ENCODE measurements at places on chromosomes 16 and 17. TPM values are rescaled to one million over a fixed set of nuclear protein-coding genes. Genes with fewer than 3 reads are reported as not detected.

The CDH5 gene
- not detected for total RNA-seq

DNA sequence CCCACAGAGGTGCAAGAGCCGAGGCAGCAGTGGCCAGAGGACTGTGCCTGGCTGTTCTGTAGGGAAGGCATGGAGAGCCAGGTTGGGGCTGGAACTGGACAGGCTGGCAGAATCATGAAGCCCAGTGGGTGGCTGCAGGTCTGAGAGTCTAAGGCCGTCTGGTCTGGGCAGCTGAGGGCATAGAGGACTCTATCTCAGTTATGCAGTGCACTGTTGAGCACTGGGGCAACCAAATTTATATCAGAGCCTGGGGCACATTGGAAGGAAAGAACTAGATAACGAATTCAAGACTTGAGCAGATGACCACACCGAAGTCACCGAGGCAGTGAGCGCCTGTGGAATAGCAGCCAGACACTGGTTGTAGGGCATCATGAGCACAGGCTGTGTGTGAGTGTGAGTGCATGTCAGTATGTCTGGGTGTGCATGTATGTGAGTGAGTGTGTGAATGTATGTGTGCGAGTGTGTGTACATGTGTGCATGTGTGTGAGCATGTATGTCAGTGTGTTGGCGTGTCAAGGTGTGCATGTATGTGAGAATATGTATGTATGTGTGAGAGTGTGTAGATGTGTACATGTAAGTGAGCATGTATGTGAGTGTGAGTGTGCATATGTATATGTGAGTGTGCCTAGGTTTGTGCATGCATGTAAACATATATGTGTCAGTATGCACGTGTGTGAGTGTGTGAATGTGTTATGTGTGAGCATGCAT lies 37.0 kb downstream of the RGS9 start:
- H3K27ac ChIP-seq: no peak overlapping the region
- no peak overlapping the region for H3K4me3 ChIP-seq
- H3K36me3 ChIP-seq: no peaks in the 10 kb centered on the region
- H3K27me3 ChIP-seq: no peaks in the 10 kb centered on the region
- no peak for DNase-seq
- peaks cover 15% of the 10 kb centered on the region for H3K4me1 ChIP-seq

DNA sequence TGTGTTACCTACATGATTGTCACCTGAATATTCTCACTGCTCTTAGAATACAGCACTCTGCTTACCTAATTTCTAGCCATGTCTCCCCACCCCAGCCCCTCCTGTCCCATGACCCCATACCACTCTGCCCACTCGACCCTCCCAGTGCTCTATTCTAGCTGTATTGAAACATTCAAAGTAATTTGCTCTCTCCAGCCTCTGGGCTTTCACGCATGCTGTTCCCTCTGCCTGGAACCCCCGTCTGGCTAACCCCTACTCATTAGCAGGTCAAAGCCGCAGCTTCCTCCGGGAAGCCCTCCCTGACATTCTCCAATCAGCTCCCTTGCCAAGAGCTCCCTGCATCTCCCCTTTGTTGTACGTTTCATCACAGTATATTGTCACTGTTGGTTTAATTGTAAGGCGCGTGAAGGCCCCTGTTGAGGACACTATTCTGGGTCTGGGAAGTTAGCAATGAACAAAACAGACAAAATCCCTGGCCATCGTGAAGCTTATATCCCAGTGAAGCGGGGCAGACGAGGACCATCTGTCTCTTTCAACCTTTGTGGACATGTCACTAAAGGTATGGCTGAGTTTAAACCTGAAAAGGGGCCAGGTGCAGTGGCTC lies 72.3 kb upstream of the LHX1 start:
- H3K4me1 ChIP-seq: no peaks in the 10 kb centered on the region
- H3K27me3 ChIP-seq: no peaks in the 10 kb centered on the region
- no peak overlapping the region for H3K27ac ChIP-seq
- H3K36me3 ChIP-seq: no peaks in the 10 kb centered on the region
- H3K4me3 ChIP-seq: no peak overlapping the region

DNA sequence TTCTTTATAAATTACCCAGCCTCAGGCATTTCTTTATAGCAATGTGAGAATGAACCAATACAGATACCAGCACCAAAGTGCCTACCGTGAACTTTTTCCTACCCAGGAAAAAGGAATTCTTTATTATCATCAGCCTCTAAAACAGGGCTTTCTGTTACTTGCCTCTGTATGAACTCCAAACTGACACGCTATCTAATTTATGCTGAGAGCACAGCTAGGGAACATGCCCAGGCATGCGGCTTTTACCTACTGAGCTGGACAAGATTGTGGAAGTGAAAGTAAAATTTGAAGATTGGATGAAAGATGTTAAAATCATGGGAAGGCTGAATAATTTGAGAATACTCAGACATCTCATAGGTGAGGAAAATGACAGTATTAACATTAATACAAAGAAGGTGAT lies 24.4 kb upstream of the ADCY9 start:
- no peak overlapping the region for H3K27ac ChIP-seq
- H3K4me3 ChIP-seq: no peak overlapping the region
- DNase-seq: no peak
- peaks cover 2% of the 10 kb centered on the region for H3K27me3 ChIP-seq

GRCh38 chr16:28261942-28262341 lies 30.4 kb upstream of the SBK1 start:
- H3K4me1 ChIP-seq: peaks cover 7% of the 10 kb centered on the region
- H3K36me3 ChIP-seq: no peaks in the 10 kb centered on the region
- DNase-seq: no peak
- no peak overlapping the region for H3K4me3 ChIP-seq
- H3K27me3 ChIP-seq: peaks cover 4% of the 10 kb centered on the region

DNA sequence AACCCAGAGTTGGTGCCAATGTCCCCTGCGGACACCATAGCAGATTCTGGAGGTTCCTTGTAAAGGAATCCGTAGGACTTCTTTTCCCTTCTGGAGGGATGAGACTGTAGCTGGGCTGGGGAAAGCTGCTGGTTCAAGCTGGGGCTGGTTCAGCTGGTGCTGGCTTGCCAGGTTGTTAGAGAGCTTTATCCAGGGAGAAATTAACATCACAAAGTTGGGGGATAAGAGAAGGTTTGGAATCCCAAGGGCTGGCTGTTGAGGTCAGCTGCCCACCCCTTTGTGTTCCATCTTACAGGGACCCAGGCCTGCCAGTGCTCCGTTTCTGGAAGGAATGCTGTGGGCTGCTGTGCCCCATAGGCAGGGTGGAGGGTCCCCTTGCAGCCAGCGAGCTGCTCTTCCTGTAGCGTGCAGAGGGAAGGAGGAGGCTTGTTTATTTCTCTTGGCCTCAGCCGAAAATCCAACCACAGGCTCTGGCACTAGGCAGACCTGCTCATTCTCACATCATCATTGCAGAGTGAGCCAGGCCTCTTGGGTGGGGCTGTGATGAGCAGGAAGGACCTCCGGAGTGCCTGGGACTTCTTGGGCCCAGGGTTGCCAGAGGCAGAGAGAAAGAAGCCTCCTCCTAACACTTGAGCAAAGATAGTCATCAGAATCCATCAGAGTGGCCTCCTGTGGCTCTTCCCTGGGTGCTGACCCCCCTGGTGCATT lies 251.1 kb downstream of the SEC14L1 start:
- DNase-seq: no peak
- H3K36me3 ChIP-seq: no peaks in the 10 kb centered on the region
- H3K27ac ChIP-seq: peak overlapping the region; percentile 18
- peaks cover 64% of the 10 kb centered on the region for H3K4me1 ChIP-seq

The OR3A2 gene
- 0.59 TPM for total RNA-seq

The ZDHHC1 gene
- not detected for total RNA-seq

DNA sequence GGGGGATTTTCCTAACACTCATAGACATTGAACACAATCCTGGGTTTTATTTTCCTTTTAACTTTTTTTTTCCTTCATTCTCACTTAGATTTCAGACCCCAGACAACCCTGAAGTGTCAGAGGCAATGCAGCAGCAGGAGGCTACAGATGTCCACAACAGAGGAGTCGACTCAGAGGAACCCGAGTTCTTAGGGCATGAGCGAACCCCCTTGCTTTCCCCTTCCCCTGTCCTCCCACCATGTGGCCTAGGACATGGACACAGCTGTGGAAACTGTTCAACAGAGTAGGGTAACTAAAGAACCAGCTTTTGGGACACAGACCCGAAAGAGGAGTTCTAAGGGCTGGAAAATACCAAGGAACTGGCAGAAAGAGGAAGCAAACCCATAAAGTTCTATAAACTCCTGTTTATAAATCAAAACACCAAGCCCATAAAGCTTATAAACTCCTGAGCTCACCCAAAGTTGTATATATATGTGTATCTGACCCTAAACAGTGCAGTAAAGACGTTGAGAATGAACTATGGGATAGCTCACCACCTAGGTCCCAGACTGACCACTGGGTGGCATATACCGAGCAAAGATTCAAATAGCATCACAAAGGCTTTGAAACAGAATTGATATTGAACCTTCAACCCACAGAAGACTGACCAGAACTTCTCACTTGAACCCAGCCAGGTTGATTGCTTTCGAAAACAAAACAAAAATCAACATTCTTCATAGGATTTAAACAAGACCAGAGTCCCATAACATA lies 33.9 kb downstream of the CMTM4 start:
- no peaks in the 10 kb centered on the region for H3K4me1 ChIP-seq
- H3K4me3 ChIP-seq: no peak overlapping the region
- peaks cover 2% of the 10 kb centered on the region for H3K27me3 ChIP-seq
- DNase-seq: no peak
- H3K27ac ChIP-seq: no peak overlapping the region

GRCh38 chr17:63847525-63848249 lies 5.2 kb upstream of the SMARCD2 start:
- H3K27me3 ChIP-seq: no peaks in the 10 kb centered on the region
- no peaks in the 10 kb centered on the region for H3K36me3 ChIP-seq
- H3K4me3 ChIP-seq: no peak overlapping the region
- DNase-seq: no peak

The ESRP2 gene
- not detected for total RNA-seq

- peaks cover 14% of the 10 kb centered on the region for H3K4me1 ChIP-seq
- peak overlapping the region; percentile 82 for H3K4me3 ChIP-seq
- DNase-seq: no peak
- no peaks in the 10 kb centered on the region for H3K27me3 ChIP-seq
- H3K27ac ChIP-seq: no peak overlapping the region
These were observed 248.6 kb downstream of the FTO start for GRCh38 chr16:53952215-53953208.

The KCNJ16 gene
- not detected for total RNA-seq

DNA sequence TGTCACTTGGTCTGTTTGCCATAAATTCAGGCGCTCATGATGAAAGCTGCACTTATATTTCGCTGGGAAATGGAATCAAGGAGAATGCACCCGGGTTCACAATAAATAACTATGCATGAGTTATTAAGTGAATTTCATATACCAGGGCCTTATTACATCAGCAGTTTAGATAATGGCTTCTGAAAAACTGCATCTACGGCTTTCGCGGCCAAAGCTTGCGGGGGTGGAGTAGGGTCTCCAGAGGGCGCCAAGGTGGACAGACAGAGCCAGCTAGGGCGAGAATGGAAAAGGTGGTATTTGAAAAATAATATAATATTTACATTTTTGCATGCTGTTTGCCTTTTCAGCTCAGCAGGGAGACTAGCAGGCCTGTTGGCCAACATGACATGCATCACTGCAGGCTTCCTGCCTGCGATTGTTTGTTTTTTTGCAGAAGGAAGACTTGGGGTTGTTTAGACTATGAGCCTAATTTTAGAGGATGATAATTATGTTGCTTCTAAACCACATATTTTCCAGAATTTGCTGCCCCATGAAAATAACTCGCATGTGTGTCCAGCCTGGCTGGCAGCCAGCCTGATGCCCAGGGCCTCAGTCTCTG lies 173.8 kb upstream of the IRX3 start:
- H3K4me3 ChIP-seq: no peak overlapping the region
- no peaks in the 10 kb centered on the region for H3K36me3 ChIP-seq
- H3K4me1 ChIP-seq: no peaks in the 10 kb centered on the region
- no peak for DNase-seq
- no peaks in the 10 kb centered on the region for H3K27me3 ChIP-seq
- no peak overlapping the region for H3K27ac ChIP-seq

DNA sequence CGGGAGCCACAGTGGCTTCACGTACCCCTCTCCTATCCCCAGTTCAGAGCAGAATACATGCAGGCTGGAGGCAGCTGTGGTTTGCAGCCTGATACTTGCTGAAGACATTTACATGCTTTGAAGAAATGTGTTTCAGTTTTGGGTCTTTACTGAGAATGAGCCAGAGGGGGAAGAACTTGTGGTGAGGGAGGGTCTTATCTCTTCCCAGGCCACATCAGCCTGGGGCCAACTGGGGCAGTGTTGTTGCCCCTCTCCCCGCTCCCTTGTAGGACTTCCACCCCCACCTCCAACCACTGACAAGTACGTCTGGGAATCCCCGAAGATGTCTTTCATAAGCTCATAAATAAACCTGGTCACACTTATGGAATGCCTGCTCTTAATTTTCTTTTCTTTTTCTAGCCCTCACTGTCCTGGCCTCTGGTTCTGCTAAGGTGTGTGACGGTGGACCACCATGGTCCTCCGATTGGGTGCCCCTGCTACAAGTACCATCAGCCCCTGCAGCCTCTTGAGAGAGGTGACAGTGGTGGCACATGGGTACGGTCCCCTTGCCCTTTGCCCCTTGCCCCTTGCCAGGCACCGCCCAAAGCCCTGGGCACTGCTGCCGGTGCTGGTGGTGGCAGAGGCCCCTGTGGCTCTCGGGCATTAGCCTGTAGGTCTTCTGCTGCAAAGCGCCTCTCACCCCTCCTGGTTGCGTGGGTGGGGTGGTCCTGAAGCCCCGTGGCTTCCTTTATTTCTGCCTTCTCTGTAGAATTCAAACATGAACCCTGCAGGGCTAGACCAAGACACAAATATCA lies 144.8 kb upstream of the RPH3AL start:
- DNase-seq: no peak
- H3K27me3 ChIP-seq: no peaks in the 10 kb centered on the region
- peaks cover 10% of the 10 kb centered on the region for H3K4me1 ChIP-seq
- no peaks in the 10 kb centered on the region for H3K36me3 ChIP-seq
- H3K27ac ChIP-seq: peak overlapping the region; percentile 28
- H3K4me3 ChIP-seq: no peak overlapping the region

The SDR42E1 gene
- total RNA-seq: 3.7 TPM

DNA sequence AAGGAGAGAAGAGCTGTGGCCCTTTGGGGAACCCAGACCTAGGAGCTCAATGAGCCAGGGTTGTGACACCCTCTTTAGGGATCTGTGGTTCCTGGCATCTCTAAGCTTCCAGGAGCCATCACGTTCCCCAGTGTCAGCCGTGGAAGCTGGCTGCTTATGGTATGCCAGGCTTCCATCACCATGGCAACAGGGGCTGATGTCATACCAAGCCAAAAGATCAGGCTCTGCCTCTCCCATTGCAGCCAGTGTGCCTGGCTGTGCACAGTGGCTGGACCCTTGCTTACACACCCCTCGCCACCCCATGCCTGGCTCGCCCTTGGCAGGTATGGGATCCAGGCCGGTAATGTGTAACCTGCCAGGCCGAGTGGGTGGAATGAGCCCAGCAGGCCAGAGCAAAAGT lies 91.1 kb downstream of the SSH2 start:
- no peaks in the 10 kb centered on the region for H3K4me1 ChIP-seq
- no peak overlapping the region for H3K27ac ChIP-seq
- DNase-seq: no peak
- H3K27me3 ChIP-seq: no peaks in the 10 kb centered on the region
- no peaks in the 10 kb centered on the region for H3K36me3 ChIP-seq

Measured in CD4-positive, CD25-positive, alpha-beta regulatory T cell (primary cell).